Naive thymus-derived CD8-positive, alpha-beta T cell (primary cell): ENCODE measurements at places on chromosomes 2 and 18. TPM values are rescaled to one million over a fixed set of nuclear protein-coding genes. Genes with fewer than 3 reads are reported as not detected.

The ST6GAL2 gene
- not detected for total RNA-seq

The SPC25 gene
- total RNA-seq: not detected

DNA sequence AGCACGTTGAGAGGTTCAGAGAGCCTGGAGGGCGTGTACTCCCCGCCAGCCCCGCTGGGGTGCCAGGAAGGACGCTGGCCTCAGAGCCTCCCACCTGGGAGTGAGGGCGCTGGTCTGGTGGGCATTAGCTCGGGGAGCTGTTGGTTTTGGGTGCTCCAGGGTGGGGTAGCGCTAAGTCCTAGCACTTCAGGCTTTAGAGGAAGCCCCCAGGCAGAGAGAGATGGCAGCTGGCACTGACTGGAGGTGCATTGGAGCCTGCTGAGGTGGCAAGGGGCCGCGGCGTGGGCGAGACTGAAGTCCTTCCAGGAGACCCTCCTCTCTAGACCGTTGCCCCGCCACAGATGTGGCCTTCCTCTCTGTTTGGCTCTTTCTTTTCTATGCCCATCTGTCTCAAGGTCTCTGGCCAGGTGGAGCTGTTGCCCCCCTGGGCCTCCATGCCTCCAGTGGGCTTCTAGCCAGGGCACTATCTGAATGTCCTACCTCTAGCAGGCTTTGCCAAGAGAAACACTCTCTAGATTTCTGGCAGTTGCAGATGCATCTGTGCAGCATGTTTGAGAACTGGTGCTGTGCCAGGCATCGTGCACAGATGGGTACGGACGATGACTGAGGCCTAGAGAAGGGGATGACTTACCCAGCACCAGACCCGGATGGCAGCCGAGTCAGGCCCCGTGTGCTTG, 6.6 kb downstream of the CAPN10 start:
- no peak overlapping the region for H3K27ac ChIP-seq
- peaks cover 17% of the 10 kb centered on the region for H3K4me1 ChIP-seq
- no peak for DNase-seq
- no peaks in the 10 kb centered on the region for H3K27me3 ChIP-seq
- no peak overlapping the region for H3K4me3 ChIP-seq

DNA sequence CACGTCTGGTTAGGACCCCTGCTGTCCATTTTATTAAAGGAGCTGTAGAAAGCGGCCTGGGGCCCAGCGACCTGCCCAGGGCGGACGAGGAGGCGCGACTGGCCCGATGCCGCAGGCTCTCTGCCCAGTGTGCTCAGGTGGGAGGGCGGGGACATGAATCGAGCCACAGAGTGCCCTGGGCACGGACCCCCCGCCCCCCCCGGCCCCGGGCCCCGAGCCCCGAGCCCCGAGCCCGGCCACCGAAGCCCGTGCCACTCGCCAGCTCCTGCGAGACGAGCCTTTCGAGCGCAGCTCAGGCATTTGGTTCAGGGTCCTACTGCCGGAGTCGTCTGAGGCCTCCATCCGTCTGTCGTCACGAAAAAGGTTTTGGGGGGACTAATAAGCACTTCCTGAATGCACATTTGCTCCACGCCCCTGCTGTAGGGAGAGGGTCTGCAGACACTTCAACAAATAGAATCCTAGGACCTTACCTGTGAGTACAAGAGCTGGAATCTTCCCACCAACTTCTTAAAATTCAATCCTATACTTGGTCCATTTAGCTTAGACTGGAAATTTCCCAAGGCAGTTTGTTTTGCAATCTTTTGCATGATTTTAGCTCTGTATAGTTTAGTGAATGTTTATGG, 602 bp upstream of the ADAM17 start:
- no peaks in the 10 kb centered on the region for H3K27me3 ChIP-seq
- H3K27ac ChIP-seq: peak overlapping the region; percentile 95
- no peak for DNase-seq
- H3K36me3 ChIP-seq: no peaks in the 10 kb centered on the region

GRCh38 chr2:101018934-101019333, 16.8 kb downstream of the RPL31 start:
- DNase-seq: no peak
- no peak overlapping the region for H3K4me3 ChIP-seq
- no peaks in the 10 kb centered on the region for H3K4me1 ChIP-seq
- H3K27ac ChIP-seq: peak overlapping the region; percentile 21
- H3K36me3 ChIP-seq: peaks cover 4% of the 10 kb centered on the region

DNA sequence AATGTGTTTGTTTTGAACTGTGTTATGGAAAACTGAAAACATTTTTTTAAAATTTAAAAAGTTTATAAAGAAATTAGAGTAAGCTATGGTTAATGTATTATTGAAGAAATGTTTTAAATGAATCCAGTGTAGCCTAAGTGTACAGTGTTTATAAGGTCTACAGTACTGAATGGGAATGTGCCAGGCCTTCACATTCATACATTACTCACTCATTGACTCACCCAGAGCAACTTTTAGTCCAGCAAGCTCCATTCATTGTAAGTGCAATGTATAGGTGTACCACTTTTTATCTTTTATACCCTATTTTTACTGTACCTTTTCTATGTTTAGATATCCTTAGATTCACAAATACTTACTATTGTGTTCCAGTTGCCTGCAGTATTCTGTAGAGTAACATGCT, 215.1 kb upstream of the THUMPD2 start:
- no peak overlapping the region for H3K4me3 ChIP-seq
- no peaks in the 10 kb centered on the region for H3K27me3 ChIP-seq
- no peak for DNase-seq
- H3K36me3 ChIP-seq: no peaks in the 10 kb centered on the region
- no peaks in the 10 kb centered on the region for H3K4me1 ChIP-seq

The CASP10 gene
- total RNA-seq: 48.1 TPM
